ENCODE measurements at places on chromosomes 2 and 18.

GRCh38 chr2:43169099-43169945 is 57.1 kb downstream of the ZFP36L2 start:
- peak; percentile 94 for DNase-seq

DNA sequence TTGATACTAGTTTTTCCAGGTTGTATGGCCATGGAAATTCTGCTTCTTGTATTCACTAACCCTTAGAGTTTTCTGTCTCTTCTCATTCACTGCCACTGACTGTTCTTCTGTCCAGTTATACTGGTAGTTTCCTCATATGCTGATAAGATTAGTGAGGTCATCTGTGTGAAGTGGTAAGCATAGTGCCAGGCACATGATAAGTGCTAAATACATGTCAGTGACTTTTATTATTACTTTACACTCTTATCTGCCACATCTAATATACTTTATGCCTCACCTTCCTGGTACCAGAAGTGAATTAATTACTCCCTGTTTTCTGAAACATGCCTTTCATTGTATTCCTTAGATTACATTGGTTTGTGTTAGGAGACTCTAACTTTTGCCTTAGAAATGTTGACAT is 91.3 kb downstream of the NBEAL1 start:
- DNase-seq, result no peak

- DNase-seq, result peak; percentile 73
Observed at GRCh38 chr2:172513935-172514586, 41.8 kb upstream of the PDK1 start.

- DNase-seq, result no peak
Observed at GRCh38 chr2:134372611-134373131, 118.8 kb downstream of the MGAT5 start.
